Fibroblast of villous mesenchyme (primary cell): ENCODE measurements at places on chromosomes 1 and 21. TPM values are rescaled to one million over a fixed set of nuclear protein-coding genes. Genes with fewer than 3 reads are reported as not detected.

Gene IARS2
- 87.0 and 96.7 TPM in 2 replicates for total RNA-seq

Gene UBXN10
- not detected in 2 replicates for total RNA-seq

Gene CFAP107
- not detected in 2 replicates for total RNA-seq

Gene PTAFR
- total RNA-seq, result under 0.01 TPM in 2 replicates

Gene KCNA2
- total RNA-seq, result under 0.01 TPM in 1 of 2 replicates, not detected in the other

DNA sequence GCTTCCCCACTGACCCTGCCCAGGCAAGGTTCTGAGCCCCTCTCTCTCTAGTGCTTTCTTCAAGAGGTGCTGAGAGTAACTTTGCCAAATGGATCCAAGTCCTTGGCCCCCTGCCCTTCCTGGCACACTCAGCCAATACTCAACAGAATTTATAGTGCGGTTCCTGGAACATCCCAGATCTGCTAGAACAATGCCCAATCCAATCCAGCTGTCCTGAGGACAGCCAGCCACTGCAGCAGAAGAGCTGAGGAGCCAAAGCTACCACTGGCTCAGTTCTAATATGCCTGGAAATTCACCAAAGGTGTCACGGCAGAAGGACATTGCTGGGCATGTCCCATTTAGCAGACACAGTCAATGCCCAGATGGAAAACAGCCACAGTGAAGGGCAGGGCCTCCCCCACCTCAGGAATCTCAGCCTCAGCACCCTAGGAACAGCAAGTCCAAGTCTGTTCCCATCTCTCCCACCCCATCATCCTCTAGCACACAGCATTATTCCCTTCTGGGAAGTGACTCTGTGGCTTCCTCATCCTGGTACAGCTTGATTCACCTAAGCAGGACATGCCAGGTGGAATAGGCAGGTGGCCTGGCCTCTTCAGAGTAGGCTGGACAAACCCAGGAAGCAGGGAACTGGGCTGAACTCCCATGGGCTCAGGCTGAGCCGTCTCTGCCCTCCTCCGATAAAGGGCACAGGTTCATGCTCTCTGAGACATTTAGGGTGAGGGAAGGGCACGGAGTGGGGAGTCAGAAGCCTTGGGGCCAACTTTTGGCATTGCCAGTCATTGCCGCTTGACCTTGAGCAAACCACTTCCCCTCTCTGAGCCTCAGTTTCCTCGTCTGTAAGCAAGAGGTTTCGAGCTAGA, 24.6 kb downstream of the PMVK start:
- DNase-seq, result no peak

DNA sequence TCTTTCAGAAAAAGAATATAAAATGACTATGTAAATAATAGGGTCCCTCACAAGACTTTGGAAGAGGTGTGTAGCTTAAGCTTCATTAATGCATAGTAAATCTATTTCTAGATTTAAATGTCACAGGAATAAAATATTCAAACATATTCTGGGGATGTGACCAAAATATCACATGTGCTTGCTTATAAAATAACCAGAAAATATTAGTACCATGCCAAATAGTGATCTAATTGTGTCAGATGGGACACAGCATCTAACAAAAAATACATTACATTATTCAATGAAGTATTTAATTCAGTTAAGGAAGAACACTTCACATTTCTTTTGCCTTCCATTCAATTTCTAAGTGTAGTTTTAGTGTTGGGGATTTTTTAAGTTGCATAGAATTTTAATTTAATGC, 179.5 kb downstream of the LRRC40 start:
- DNase-seq, result no peak

DNA sequence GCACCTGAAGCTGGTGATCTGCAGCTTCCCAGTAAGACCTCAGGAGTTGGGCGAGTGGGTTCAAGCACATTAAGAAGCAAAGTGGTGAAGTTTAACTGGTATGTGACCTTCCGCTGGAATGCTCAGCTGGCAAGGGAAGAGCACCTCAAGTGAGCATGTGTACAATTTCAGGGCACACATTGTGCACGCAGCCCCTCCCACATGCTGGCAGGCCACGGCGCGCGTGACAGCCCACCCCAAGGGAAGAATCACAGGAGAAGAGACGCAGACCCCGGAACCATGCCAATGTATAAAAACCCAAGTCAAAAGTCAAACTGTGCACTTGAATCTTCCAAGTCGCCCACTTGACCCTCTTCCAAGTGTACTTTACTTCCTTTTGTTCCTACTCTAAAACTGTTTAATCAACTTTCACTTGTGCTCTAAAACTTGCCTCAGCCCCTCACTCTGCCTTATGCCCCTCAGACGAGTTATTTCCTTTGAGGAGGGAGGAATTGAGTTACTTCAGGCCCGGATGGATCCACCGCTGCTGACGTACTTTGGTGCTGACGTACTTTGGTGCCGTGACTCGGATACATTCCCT, 20.0 kb downstream of the LRRC3 start:
- no peak for DNase-seq

GRCh38 chr1:180244840-180245239, 14.8 kb downstream of the LHX4 start:
- no peak for DNase-seq

GRCh38 chr1:193062698-193063463, 3.5 kb downstream of the RO60 start:
- DNase-seq, result peak; percentile 37

DNA sequence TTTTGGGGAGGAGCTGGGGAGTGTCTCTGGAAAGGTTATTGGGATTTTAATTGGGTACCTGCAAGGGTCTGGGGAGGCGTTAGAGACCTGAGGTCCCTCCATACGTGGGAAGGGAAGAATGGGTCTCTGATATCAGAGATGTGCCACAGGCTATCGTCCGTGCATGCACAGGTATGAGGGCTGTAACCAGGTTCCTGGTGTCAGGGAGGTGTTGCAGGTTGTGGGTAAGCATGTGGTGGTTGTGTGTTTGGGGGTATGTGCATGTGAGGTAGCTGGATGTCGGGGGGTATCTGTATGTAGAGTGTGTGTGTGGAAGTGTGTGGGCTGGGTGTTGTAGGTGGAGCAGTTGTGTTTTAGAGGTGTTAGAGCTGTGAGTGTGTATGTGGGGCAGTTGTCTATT, 8.3 kb downstream of the AHDC1 start:
- no peak for DNase-seq

- no peak for DNase-seq
These were observed 737.8 kb upstream of the ADAMTS5 start for GRCh38 chr21:27704567-27705166.
